ENCODE measurements at places on chromosomes 7 and 10.

GRCh38 chr10:22613011-22613410 is 101.4 kb downstream of the PIP4K2A start:
- no peak for DNase-seq

GRCh38 chr7:84123965-84124547 is 70.5 kb downstream of the SEMA3A start:
- no peak for DNase-seq

- no peak for DNase-seq
Measured at GRCh38 chr10:98286419-98286818, 18.4 kb upstream of the LOXL4 start.

GRCh38 chr10:22381262-22381661 is 36.0 kb downstream of the SPAG6 start:
- DNase-seq: no peak

- DNase-seq: no peak
Measured at GRCh38 chr10:125738206-125738605, 18.7 kb downstream of the EDRF1 start.

Data from stimulated activated CD4-positive, alpha-beta T cell treated with anti-CD3 and anti-CD28 coated beads, Interleukin-4, amount 100 ng/mL, for 4 hours (primary cell).